ENCODE measurements at places on chromosomes 13 and 19.

DNA sequence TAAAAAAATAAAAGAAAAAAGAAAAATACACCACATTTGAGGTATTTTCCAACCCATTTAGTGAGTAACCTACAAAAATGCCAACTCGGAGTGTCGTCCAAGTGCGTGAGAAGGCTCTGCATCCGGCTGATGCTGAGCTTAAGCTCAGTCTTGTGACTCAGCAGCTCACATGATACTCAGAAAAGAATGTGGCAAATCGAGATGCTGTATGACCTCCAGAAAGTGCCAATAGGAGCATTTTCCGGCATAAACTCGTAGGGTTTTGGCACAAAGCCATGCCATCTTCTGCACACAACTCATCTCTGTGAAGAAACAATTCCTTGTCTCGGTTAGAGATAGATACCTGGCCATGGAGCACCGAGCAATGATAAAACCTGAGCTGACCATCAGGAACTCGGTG lies 58.5 kb downstream of the TRPM4 start:
- DNase-seq, result no peak

DNA sequence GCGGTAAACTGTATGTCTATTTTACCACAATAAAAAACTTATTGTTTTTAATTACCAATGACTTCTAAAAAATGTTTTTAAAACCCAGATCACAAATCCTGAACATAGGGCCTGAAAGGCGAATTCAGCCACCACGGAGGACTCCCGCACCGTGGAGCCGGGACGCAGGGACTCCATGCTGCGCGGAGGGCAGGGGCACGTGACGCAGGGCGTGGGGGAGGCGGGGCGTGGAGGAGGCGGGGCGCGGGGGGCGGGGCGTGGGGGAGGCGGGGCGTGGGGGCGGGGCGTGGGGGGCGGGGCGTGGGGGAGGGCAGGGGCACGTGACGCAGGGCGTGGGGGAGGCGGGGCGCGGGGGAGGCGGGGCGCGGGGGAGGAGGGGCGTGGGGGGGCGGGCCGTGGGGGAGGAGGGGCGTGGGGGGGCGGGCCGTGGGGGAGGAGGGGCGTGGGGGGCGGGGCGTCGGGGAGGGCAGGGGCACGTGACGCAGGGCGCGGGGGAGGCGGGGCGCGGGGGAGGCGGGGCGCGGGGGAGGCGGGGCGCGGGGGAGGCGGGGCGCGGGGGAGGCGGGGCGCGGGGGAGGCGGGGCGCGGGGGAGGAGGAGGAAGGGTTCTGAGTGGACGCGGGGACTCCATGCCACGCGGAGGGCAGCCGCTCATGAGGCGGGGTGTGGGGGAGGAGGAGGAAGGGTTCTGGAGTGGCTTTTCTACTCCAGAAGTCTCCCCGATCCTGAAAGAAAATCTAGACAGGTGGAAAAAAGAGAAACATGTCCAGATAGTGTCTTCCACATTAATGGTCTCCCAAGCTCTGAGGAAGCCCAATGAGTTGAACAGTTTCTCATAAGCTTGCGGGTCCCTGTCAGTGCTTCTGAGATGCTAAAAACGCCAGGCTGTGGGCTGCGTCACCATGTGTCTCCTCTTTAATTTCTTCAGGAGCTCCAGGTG lies 4.4 kb upstream of the PROZ start:
- DNase-seq, result no peak

GRCh38 chr13:73133531-73133930 lies 74.7 kb downstream of the KLF5 start:
- no peak for DNase-seq

- DNase-seq, result no peak
These were observed 170.6 kb downstream of the FLT1 start for GRCh38 chr13:28324181-28324789.

DNA sequence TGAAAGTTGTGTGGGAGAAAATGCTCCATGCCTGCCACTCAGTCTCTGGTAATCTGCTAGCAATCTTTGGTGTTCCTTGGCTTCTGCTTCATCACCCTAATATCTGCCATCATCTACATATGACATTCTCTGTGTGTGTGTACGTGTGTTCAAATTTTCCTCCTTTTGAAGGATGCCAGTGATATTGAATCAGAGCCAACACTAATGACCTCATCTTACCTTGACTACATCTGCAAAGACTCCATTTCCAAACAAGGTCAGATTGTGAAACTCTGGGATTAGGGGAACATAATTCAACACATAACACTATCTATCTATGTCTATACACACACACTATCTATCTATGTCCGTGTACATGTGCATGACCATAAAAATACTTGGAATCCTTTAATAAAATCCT lies 81.4 kb upstream of the IRS2 start:
- no peak for DNase-seq

GRCh38 chr13:43783820-43784219 lies 3.0 kb downstream of the ENOX1 start:
- DNase-seq, result no peak

- DNase-seq, result no peak
These were observed at the start of gene SMIM17 for GRCh38 chr19:56642711-56643459. SMIM17 (plus strand) TSS chr19:56643159; CDS start chr19:56645668, 2,509 bp downstream.

- no peak for DNase-seq
These were observed 22.0 kb downstream of the C19orf47 start for GRCh38 chr19:40326201-40326600.

DNA sequence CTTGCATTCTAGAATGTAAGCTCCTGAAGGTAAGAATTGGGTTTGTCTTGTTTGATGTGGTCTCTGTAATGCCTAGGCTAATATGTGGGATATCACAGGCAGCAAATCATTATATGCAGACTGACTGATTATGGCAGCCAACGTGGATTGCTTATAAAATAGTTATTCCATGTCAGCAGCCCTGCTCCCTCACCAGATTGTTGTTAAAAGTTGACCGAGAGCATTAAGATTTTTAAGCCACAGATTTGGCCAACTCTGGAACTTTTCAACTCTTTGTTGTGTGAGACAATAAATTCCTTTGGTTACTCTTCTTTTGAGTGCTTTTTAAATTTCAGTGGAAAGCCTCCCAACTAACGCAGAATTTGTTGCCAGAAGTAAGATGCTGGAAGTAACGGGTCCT lies 92.6 kb upstream of the FAM216B start:
- DNase-seq, result no peak

DNA sequence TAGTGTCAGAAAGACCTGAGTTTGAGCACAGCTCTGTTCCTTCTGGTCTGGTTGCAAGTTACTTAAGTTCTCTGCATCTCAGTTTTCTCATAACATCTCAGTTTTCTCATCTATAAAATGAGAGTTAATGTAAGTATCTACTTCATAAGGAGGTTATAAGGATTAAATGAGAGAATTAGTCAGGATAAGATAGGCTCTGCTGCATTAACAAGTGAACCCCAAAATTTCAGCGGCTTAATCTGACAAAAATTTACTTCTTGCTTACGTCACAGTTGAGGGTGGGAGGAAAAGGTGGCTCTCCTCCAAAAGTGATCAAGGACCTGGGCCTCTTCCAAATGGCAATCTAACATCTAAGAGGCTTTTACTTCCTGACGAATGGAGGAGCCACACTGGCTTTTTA lies 31.5 kb upstream of the LRCH1 start:
- no peak for DNase-seq

- no peak for DNase-seq
These were observed 1.1 kb downstream of the RPL36 start for GRCh38 chr19:5690955-5691821.
